Bronchial smooth muscle cell (primary cell): ENCODE measurements at places on chromosomes 3 and 15. TPM values are rescaled to one million over a fixed set of nuclear protein-coding genes. Genes with fewer than 3 reads are reported as not detected.

Gene ADGRG7
- not detected in 2 replicates for total RNA-seq

Gene EAF1
- 8.8 and 11.3 TPM in 2 replicates for total RNA-seq

Gene LMAN1L
- total RNA-seq: not detected in 2 replicates

Gene SMCO1
- not detected in 2 replicates for total RNA-seq
